ENCODE measurements at places on chromosomes 13 and 19.

DNA sequence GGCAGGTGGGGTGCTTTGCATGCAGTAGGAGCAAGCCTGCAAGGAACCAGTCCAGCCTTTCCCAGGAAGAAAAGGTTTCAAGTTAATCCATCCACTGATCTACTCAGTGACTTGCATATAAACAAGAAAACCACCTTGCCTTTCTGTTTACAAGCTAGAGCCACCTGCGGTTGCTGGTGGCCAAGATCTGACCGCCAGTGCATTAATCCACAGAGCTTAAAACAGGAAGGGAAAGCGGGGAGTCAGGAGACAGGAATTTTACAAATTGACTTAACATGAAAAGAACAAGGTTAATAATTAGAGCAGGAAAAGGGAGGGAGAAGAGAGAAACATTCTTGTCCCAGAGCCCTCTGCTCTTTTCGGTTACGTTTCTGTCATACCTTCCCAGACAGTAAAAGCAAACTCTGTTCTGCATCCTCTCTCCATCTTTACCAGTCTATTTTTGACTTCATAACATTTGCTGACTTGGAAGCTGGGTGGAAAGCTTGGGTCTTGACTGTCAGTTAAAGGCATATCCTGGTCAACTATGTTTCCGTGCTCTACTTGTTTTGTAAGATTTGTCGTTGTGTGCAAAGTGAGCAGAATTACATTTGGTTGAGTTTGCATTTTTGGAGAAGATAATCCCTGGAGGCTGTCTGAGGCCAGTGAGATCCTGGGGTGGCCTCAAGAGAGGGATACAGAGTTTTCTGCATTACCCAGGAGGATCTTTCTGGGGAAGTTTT lies 760.6 kb downstream of the EFNB2 start:
- no peak for DNase-seq

DNA sequence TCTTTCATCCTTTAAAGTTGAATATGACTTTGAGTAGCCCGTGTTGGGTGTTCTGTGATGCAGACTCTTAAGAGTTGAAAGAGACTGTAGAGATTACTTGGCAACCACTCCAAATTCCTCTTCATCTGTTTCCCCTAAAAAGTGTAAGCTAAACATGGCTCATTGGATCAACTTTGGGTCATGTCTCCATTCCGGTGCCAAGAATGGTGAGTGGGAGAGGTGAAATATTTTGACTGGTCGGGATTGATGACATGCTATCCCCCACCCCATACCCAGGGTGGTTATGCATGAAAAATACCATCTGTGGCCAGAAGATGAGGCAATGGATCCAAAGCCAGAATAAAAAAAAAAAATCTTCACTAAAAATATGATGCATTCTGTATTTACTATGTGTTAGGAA lies 281.3 kb upstream of the SOX21 start:
- no peak for DNase-seq

DNA sequence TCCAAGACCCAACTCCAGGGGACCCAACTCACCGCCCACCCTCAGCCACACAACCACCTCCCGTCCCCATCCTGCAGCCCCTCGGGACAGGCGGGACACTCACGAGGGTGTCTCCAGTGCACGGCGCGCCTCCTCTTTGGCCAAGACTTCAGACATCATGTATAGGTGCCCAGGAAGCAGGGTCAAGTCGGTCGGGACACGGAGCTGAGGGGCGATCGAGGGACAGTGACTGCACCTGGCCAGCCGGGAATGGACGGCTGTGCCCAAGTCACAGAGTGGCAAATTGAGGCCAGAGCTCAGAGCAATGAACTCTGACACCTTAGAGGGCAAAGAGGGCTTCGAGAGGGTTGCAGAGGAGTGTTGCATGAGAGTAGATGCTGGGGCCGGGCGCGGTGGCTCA lies 8.8 kb downstream of the STAP2 start:
- DNase-seq: no peak

DNA sequence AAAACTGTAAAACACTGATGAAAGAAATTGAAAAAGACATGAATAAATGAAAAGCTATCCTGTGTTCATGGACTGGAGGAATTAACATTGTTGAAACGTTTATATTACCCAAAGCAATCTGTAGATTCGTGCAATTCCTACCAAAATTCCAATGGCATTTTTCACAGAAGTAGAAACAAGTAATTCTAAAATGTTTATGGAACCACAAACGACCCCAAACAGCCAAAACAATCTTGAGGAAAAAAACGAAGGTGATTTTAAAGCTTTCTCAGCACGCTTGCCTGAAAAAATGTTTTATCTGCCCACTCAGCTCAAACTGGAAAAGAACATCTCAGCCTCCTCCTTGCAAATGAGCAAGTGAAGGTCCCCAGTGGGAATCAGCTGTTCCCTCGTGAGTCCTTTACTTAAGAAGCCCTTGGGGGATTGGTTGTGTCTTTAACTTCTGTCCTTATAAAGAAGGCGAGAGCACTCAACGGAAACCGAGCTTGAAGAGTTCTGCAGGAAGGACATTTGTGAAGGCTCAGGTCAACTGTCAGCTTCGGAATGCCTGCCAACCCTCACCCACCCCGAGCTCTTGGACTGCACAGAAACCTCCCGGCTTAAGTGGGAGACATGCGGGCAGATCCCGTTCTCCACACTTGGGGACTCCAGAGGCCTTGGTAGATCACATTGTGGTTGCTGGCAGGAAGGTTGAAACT lies 256.0 kb upstream of the IRS2 start:
- DNase-seq: no peak

DNA sequence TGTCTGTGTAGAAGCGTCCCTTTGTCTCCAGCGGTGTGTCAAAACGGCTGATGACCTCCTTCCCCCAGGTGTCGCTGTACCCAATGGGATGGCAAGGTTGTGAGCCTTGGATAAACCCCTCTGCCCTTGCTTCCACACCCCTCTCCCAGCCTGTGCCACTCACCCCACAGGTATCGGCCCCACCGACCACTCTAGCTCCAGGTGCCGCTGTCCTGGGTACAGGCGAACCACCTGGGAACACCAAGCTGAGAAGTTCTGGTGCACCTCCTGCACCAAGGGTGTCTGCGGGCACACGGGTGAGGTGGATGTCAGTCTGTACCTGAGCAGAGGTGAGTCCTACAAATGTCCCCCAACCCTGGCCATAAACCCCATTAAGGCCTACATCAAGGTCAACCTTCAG lies 16.6 kb downstream of the MAN2B1 start:
- no peak for DNase-seq

- DNase-seq: peak; percentile 73
Observed at GRCh38 chr19:16076958-16077611, 790 bp downstream of the TPM4 start.

DNA sequence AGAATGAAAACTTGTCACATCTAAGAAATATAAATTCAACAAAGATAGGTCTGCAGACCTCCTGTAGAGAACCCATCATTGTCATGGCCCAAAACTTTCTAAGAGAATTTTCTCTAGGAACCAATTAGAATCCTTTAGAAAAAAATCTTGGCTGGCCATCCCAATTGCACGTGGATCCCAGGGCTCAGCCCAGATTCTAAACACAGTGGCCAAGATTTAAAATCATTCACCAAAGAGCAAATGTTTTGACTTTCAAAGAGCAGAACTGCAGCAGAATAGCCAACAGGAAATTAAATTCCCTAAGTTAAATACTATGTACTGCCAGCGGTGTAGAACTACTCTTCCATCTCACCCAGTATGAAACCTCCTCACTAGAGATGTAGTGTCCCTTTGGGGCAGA lies 21.3 kb downstream of the IPO5 start:
- DNase-seq: no peak
